ENCODE measurements at places on chromosomes 11 and 22.
A peak's percentile ranks its signal among the peaks of the same experiment; 100 is the strongest.

- DNase-seq: no peak
These were observed 9.4 kb downstream of the AGBL2 start for GRCh38 chr11:47705721-47706120.

GRCh38 chr11:123616505-123617198 lies 37.8 kb downstream of the SCN3B start:
- no peak for DNase-seq

- DNase-seq: no peak
These were observed 67.3 kb upstream of the KCNQ1OT1 start for GRCh38 chr11:2767071-2767470.

- DNase-seq: peak; percentile 40
These were observed 64.5 kb upstream of the B3GAT1 start for GRCh38 chr11:134476435-134477021.

GRCh38 chr22:22167791-22168189 lies 76.8 kb upstream of the VPREB1 start:
- DNase-seq: no peak

- no peak for DNase-seq
These were observed 14.6 kb upstream of the FLRT1 start for GRCh38 chr11:64020976-64021756.

DNA sequence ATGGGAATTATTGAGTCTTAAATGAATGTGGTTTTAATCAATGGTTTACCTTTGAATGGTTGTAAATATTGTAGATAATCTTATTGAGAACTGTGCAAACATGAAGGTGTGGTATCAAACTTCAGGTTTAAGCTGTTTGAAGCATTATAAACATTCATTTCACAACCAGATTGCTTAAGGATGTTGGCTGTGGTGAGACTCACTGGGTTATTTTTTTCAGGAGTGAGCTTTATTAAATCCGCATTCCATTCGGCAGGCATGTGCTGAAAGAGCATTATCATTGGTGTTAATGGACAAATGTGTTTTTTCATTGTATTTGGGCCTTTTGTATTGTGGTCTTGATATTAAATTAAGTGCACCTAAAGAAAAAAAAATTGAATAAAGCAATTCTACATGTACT lies 9.7 kb downstream of the MMP3 start:
- DNase-seq: no peak

GRCh38 chr11:63613517-63614135 lies 607 bp downstream of the PLAAT3 start:
- peak; percentile 62 for DNase-seq

DNA sequence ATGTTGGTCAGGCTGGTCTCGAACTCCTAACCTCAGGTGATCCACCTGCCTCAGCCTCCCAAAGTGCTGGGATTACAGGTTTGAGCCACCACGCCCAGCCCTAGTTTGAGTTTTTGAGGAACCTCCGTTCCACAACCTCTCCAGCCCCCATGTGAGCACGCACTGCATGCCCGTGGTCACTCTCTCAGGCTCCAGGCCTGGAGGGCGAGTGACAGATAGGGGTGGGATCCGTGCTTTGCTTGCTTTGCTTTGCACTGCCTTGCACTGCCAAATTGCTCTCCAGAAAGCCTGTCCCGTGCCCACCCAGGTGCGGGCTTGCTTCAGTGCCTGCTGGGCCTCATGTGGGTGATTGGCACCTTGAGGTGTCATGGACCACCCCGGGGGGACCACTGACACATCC lies 29.9 kb downstream of the FGF4 start:
- no peak for DNase-seq

GRCh38 chr11:6191742-6192141 lies 7.3 kb upstream of the OR52W1 start:
- no peak for DNase-seq

DNA sequence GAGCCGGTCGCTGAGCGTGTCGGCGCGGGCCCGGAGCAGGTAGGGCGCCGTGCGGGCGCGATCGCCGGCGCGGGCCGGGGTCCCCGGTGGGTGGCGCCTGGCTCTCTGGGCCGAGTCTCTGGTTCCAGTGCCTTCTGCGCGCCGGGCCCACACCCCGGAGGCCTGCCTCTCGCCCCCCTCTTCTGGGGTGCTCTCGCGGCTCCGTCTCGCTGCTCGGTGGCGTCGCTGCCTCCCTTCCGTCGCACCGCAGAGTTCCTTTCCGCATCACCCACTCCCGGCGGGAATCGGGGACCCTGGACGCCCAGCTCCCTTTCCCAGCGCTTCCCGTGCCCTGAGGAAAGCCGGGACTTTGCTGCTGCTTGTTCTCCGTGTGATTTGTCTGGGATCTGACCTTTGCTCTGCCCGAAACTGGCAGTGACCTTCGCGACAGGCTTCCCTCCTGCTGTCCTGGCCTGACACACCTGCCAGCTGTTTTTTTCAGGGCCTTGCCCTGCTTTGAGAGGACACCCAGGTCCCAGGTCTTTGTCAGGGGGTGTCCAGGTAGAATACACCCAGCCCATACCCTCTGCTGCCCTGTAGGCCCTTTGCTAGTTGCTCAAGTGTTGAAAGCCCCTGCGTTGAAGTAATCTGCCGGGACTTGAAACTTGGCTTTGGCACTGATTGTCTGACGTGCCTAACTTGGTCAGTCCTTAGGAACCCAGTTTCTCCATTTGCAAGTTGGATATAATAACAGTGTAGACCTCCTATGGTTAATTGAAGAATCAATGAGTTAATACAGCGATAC lies 711 bp downstream of the FDX1 start:
- DNase-seq: peak; percentile 24

- peak; percentile 37 for DNase-seq
These were observed 252 bp downstream of the APOL2 start for GRCh38 chr22:36239150-36239400.

- no peak for DNase-seq
These were observed 64.6 kb downstream of the CDKN1C start for GRCh38 chr11:2820976-2821375.

DNA sequence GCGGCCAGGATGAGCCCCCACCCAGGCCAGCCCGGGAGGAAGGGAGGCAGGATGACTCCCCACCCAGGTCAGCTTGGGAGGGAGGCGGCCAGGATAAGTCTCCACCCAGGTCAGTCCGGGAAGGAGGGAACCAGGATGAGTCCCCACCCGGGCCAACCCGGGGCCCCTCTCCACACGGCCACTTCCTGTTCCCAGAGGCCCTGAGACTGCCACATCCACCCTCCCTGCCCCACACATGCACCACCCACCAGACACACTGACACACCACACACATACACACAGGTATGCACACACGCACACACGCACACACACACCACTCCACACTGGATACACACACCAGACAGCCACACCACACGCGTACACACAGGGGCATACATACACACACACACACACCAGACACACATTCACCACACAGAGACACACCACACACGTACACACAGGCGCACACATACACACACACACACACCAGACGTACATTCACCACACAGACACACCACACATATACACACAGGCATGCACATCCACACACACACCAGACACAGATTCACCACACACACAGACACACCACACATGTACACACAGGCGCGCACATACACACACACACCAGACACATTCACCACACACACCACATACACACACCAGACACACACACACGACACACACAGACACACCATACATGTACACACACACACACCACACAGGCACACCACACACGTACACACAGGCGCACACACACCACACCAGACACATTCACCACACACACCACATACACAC lies 84.9 kb upstream of the PRR5 start:
- DNase-seq: no peak
